Stimulated activated CD4-positive, alpha-beta T cell treated with anti-CD3 and anti-CD28 coated beads, Interleukin-15, amount 100 ng/mL, for 24 hours (primary cell): ENCODE measurements at places on chromosomes 7 and 10.
A peak's percentile ranks its signal among the peaks of the same experiment; 100 is the strongest.

DNA sequence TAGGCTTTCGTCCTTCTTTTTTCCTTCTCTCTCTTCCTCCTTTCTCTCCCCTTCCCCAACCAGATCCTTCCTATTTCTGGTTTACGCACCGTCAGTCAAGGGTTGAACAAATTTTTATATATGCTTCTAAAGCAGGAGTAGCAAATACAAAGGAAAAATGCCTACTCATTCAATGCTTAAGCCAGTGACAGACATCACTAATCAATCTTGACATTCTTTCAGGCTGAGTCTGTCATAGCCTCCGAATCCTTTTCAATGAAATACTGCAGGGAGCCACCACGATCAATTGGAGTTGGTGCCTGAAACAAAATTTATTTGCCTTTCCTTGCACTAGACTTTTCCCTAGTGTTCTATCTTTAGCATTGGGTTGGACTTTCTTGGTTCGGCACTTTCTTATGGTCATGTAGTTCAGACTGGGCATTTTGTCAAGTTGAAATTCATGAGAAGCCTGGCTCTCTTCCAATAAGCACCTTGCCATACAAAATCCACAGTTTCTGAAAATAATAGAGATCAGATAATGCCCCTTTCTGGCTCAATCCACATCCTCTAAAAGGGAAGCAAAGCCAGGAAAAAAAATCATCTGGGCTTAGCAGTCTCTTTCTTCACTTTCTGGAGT, 239.5 kb upstream of the PLXNA4 start:
- DNase-seq: no peak

- DNase-seq: peak; percentile 90
Measured at GRCh38 chr7:129780257-129780973, 168.9 kb downstream of the NRF1 start.

GRCh38 chr10:20670579-20670978, 226.5 kb downstream of the NEBL start:
- DNase-seq: no peak

DNA sequence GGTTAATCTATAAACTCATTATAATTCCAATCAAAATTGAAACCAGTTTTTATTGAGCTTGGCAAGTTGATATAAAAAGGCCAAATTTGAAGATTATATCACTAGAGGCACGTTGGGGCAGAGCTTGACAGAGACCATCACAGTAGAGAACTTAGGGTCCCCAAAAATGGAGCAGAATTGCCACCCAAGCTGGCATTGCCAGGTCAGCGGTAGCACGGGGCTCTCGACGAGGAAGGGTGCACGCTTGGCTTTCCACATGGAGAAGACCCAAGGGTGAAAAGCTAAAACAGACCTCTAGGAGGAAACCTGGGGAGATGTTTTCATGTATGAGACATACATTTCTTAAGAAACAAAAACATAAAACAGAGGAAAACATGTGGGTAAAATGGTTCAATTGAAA, 4.3 kb upstream of the JAKMIP3 start:
- DNase-seq: no peak

GRCh38 chr10:102230861-102231356, 4.8 kb downstream of the ELOVL3 start:
- peak; percentile 70 for DNase-seq

GRCh38 chr7:4792537-4793126, 17.2 kb downstream of the AP5Z1 start:
- DNase-seq: peak; percentile 40

DNA sequence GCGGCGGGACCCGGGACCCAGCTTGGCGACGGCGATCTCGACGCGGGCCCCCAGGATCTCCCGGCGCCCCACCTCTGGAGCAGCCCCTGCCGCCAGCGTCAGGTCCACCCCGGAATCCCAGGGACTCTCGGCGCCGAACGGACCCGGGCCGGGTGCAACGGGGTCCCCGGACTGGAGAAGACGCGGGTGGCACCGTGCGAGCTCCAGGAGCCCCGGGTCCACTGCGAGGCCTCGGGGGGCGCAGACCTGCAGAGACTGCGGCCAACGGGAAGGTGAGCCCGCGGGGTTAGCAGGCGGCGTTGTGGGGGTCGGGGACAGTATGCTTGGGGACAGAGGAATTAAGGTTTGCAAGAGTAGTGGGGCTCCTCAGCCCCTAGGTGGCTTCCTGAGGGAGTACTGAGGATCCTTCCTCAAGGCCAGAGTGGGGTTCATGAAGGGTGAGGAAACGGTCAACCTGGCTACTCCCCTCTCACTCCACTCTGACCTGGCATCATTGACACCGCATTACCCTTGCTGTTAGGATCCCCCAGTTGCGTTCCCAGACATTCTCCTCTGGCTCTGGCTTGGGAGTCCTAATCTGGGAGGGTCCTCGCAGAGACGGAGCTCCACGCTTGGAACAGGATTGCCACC, 353 bp downstream of the EPHB6 start:
- no peak for DNase-seq

DNA sequence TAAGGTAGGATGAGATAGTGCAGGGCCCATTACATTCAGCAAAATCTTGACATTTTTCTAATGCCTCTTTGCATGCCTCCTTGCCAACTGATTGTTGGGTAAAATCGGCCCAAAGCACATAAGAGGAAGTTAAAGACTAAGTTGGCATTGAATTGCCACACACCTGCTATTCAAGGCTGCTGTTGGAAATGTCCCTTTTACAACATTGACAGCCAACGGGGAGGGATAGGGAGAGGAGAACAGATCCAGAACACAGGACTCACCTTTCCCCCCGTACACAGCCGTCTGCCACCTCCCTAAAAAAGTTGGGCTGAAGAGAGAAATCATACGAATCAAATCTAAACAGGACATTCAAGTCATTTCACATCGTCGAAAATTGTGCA, 695 bp downstream of the FAM237B start:
- DNase-seq: no peak

- no peak for DNase-seq
Measured at GRCh38 chr7:29288181-29289091, 93.9 kb downstream of the CHN2 start.

DNA sequence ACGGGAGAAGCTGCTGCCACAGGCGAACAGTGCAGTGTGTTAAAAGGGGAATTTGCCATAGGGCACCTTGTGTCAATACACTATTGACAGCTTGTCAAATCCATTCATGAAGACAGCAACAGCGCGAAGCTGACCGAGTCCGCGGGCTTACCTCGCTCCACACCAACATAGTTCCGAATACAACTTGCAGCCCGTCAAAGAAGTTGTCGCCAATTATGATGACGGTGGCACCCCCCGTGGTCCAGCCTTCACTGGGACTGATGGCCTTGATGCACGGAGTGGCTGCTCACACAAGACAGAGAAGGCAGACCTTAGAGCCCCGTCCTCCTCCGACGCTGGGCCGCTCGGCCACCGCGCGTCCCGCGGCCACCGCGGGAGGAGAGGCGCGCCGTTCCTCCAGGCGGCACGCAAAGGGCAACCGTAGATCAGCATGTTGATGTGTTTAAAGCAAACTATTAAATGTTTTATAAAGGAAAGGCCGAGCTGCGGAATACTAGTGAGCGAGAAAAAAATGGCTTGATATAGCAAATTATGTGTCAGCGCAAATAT, 96.4 kb downstream of the EBF3 start:
- DNase-seq: no peak

DNA sequence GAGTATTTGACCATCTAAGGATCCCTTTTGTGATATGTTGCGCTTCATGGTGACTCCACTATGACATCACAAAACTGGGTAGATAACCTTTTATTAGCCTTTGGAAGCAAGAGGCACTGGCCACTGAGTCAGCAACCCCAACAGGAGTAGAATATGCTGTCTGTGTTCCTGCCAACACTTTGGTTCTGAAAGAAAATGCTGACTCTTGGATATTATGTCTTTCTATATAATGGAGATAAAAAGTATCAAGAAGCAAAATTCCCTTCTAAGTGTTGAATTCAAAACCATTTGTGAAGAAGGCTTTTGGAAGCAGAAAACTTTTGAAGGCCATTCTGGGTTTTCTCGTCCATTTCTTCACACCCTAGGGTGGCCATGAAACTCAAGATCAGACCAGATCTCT, 346.2 kb upstream of the LRGUK start:
- DNase-seq: no peak

GRCh38 chr7:26993816-26994810, 101.7 kb downstream of the HOXA1 start:
- DNase-seq: no peak

- DNase-seq: no peak
Measured at GRCh38 chr7:66815951-66816350, 75.4 kb downstream of the RABGEF1 start.
